ENCODE measurements at places on chromosomes 1 and 21.

DNA sequence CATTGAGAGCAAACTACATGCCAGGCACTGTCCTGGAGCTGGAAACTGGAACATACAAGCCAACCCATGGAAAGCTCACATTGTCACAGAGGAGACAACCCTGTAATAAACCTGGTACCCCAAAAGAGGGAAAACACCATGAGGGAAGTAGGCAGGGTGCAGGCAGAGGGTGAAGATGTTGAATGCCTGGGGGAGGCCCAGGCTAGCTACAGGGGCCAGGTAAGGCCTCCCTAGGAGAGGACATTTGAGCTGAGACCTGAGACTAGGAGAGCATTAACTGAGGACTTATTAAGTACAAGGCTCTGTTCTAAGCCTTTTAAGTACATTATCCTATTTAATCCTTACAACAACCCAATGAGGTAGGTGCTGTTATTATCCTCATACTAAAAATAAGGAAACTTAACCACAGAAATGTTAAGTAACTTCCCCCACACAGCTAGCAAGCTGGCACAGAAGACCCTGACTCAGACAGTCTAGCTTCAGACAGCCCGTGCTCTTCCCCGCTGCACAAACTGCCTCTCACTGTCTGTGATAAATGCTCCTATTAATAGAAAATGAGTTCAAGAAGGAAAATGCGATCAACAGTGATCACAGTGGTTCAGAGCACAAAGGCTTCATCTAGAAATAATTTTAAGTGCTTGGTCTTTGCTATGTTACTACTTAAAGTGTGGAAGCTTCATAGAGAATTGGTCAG, 41.8 kb downstream of the ZNF281 start:
- peak; percentile 65 for DNase-seq

GRCh38 chr1:173937062-173937461, 19.9 kb upstream of the SERPINC1 start:
- DNase-seq, result no peak

DNA sequence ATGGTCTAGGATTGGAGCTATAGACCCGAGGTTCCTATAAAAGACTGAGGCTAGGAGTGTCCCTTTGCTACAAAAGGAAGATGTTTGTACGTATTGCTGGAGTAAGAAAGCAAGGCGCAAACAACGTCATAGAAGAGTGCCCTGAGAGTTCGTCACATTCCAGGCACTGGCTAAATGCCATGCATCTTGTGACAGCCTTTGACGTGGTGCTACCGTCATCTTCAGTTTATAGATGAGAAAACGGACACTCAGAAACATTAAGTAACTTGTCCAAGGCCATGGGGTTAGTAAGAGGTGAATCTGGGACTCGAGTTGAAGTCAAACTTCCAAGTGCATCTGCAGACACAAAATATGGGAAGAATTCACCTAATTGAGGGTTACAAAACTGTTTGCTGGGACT, 104.2 kb upstream of the SLC45A1 start:
- no peak for DNase-seq

DNA sequence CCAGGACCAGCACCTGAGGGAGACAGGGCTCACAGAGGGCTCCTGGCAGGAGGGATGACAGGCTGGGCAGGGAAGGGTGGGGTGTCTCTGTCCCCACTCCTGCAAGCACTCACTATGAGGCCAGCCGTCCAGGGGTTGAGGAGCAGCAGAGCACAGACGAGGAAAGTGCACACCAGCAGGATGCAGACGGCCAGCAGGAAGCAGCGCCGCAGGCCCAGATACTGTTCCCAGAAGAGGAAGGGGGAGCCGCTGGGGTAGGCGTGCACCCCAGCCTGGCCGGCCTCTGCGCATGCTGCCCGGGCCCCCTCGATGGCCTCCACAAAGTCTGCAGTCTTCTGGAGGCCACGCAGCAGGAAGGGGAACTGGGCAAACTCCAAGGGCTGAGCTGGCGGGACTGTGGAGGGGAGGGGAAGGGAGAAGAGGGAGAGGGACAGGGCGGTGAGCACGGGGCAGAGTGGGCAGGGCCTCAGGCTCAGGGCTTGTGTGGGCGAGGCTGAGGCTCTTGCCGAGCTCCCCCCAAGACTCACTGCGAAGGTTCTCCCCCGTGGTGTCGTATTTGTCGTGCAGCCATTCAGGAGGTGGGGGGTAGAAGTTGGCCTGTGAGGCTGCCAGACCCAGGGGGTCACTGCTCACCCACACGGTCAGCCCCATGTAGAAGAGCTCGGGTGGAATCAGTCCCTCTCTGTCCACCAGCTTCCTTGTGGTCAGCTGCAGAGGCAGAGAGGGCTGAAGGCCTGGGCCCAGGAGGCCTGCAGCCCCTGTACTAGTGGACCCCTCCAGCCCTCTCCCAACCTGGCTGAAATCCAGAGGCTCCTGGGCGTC, 16.5 kb downstream of the PTCH2 start:
- DNase-seq, result no peak

DNA sequence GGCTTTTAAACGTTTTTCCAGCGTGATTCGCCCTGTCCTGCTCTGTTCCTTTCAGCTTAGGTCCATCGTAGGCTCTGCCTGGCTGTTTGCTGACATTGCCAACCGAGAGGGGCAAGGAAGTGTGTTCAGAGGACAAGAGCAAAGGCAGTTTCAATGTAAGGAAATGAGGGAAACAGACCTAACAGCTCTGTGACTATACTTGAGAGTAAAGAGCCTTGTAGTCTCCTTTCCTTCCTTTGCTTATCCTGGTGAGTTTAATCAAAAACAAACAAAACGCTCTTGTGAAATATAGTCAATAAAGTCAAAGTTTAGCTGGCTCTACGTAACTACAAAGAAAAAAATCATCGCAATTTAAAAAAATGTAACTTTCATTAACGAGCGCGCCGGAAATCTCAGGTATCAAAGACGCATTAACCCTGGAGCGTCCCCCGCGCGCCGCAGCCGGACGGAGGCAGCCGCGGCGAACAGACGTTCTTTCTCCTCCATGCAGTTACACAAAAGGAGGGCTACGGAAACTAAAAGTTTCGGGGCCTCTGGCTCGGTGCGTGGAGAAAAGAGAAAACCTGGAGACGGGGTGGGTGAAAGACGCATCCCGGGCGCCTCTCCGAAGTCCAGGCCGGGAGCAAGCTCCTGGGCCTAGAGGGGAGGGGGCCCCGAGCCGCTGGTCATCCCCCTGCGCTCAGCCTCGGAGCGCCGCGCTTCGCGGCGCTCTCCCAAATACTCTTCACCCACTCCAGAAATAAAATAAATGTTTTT, 617 bp upstream of the ADGRL2 start:
- peak; percentile 86 for DNase-seq

DNA sequence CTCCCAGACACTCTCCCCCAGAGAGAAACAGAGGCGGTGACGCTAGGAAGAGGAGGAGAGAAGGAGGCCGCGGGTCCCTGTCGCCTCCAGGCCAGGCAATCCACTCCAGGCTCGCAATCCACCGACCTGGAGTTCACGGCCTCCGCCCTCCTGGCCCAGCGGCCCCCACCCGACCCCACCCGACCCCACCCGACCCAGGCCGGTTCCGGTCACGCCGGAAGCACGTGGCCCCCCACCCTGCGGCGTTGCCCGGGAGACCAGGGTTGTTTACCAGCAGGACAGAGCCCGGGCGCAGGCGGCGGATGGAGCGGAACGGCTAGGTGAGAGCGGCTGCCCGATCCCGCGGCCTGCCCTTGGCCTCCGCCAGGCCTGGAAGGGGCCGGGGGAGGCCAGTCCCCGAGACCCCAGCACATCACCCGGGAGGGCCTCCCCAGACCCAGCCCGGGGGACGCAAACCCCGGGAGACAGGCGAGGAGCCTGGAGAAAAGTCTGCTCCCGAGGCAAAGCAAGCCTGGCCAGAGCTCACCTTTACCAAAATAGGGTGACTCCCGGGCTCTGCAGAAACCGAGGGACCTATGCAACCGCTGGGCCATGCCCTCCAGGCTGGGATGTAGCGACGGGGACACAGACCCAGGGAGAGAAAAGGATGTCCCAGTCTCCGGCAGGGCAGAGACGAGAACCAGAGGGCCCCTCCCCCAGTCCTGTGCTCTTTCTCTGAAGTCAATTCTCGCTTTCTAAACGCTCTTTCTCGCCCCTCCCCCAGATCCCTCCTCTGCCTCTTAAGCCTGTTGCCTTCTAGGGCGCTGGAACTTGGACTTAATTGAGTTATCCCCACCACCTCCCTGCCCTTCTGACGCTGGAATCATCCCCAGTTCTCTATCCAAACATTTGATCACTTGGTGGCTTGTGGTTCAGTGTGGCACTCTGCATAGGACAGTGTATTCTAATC, at the start of the genes PLA2G2C and UBXN10:
Gene PLA2G2C (minus strand): TSS at position 685 of the 949 bp plus-strand sequence. CDS start 9,155 bp downstream, outside the sequence.
Gene UBXN10 (plus strand): TSS at position 263 of the 949 bp plus-strand sequence. CDS start 4,466 bp downstream, outside the sequence.
- no peak for DNase-seq

GRCh38 chr1:63804829-63805484, 31.1 kb downstream of the ROR1 start:
- no peak for DNase-seq

DNA sequence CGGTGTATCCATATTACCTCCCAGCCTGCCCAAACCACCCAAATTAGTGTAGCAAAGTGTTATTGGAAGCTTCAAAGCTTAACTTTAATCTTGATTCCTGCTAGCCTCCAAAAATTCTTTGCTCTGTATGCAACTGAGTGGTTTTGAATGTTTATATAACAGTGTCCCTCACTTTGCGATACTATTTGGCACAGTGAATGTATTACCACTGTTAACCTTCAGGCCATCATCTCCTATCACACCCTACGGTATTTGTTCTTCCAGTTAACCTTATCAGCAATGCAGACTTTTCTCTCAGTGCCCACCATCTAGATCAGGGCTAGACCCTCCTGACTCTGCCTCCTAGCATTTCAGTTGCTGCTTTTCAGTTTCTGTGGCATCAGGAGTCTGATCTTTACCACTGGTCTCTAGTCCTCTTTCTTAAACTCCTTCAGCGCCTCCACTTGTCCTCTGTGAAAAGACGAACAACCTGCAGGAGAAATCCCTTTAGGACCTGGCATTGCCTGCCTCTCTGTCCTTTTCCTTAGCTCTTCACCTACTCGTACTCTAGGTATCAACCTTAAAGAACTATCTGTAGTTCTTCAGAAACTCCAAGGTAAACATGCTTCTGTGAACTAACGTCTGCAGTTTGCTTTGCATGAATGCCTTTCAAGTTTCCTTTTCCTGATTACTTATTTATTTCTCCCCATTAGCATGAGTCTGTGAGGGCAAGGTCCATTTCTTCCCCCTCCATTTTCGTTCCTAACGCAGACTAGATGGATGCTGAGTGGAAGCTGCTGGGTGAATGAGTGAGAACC, 71.7 kb downstream of the SNX7 start:
- DNase-seq, result peak; percentile 4

GRCh38 chr1:246365708-246366107, 141.4 kb downstream of the SMYD3 start:
- DNase-seq, result no peak

DNA sequence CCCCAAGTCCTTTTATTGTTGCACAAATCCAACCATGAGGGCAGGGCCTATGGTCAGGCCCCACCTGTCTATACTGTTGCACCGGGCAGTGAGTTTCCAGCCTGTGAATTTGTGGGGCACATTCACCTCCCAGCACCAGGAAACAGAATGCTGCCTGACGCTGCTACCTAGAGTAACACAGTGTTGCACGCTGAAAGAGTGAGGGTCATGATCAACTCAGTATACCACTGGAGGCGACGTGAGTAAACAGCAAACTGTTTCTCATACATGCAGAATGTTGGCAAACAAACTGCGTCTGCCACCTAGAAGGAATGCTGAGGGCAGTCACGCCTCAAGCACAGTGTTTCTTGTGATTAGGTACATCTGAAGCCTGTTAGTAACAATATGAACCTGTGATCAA, 13.4 kb upstream of the LRRC47 start:
- no peak for DNase-seq

GRCh38 chr1:109404838-109405237, 7.1 kb upstream of the SORT1 start:
- no peak for DNase-seq
